GM03348 (cell line): ENCODE measurements at places on chromosomes 7 and 10.

DNA sequence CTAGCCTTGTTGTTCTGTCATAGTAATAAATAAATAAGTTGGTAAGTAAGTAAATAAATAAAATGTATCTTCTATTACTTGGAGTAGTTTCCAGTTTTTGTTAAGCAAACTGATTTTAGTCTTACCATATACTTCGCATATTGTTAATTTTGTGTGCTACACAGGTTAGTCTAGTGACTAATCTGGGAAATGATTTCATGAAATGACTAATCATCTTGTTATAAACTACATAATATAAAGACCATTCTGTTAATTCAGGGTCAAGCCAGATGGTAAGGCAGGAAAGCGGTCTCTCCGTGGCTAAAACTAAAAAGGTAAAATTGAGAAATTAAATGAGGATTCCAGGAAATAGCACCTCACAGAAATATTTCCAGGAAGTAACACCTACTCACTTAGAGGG, 58.5 kb upstream of the FOXP2 start:
- no peak for DNase-seq

DNA sequence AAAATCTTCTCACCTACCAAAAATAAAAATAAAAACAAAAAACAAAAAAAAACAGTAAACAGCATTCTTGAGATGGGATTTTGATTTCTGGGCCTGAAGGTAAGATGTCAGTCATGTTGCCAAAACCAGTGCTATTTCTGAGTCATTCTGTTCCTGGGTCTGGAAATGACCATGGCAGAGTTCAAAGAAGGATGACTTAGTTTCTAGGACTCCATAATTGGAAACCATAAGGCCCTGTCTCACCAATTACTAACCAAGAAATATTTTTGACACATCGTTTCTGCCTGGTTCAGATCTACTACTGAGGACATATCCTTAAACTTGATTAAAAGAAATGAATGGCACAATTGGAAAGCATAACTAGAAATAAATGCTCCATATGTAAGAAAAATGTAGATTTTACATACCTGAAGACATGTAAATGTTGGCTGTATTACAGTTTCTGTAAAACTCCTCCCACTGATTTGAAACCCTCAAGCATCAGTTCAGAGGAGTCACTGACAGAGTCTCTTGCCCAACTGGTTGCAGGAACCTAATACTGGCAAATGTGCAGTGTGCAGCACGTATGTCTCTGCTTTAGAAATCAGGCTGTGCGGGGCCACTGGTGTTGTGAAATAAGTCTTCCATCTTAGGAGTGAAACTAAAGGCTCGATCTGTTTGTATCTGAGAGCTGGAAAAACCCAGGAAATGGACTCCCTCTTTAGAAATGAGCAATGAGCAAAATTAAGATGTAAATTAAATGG, 84.8 kb upstream of the EGR2 start:
- no peak for DNase-seq

GRCh38 chr10:121854809-121855445, 72.9 kb downstream of the ATE1 start:
- DNase-seq = no peak

GRCh38 chr10:35336084-35336831, at the start of gene CCNY:
Gene CCNY (plus strand): TSS chr10:35336509. CDS start chr10:35337054, 545 bp downstream.
- DNase-seq = peak; percentile 94

GRCh38 chr7:111485701-111486380, 76.5 kb downstream of the IMMP2L start:
- no peak for DNase-seq

DNA sequence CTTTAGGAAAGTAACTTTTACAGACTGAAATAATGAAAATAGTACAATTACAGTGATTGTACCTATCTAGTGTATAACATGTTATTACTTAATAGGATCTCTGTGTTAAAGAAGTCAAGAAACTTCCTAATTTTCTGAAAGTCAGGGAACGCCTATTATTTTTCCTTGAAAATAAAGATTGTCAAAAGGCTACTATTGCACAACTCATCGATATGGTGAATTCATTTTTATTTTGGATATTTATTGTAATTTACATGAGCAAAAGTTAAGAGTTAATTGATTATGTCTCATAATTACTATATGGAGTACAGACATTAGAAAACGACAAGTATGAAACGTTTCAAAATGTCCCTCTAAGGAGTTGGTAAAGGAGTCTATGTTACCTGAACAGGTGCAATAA, 12.8 kb downstream of the MINDY3 start:
- no peak for DNase-seq

DNA sequence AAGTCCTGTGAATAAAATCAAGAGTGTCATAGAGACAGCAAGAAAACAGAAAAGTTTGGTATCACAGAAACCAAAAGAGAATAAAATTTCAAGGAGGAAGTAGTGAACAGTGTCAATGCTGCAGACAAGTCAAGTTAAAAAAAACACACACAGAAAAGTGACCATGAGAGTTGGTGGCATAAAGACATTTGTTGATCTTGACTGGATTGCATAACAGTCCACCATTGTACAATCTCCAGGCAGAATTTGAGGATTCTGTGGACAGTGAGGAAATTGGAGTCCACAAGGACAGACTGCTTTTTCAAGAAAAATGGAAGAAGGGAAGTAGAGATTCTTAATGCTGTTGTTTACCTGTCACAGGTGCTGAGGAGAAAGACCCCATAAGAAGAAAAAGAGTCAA, 412.5 kb downstream of the PLXDC2 start:
- no peak for DNase-seq

GRCh38 chr10:1696106-1696505, 41.2 kb downstream of the ADARB2 start:
- no peak for DNase-seq

DNA sequence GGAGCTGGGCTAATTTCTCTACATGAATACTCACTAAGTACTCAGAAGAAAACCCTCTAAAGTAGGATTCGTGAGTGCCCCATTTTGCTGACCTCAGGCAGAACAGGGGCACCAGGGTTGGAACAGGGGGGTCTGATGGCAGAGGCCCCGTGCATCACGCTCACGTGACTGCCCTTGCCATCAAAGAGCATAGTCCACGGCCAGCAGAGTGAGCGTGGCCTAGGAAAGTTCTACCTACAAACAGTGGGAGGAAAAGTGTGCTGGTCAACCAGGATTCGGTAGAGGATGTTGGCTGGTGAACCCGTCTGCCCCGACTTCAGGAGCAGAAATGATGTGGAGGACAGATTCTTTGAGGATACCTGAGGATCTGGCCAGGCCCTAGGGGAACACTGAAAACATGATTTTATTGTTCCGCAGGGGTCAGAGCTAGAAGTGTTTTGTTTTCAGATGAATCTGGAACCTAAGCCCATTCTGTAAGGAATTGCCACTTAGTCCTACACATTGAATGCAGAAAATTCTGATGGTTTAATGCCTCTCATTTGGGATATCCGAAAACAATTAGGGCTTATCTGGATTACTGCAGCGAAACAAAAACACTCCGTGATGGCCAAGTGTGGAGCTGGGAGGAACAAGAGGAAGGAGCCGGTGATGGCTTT, 138.8 kb upstream of the SHH start:
- DNase-seq = no peak

DNA sequence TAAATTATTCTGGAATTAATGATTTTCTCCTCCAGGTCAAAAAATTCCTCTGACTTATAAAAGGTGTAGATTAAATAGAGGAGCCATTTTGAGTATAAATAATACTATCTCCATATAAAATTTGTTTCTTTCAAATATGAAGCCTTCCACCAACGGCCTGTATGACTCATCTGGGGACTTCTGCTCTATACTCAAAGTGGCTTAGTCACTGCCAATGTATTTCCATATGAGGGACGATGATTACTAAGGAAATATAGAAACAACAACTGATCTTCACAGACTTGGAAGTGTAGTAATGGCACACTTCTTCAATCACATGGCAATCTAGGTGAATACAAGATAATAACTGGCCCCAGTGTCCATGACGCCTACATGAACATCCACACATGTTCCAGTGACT, 335.6 kb upstream of the HGF start:
- peak; percentile 10 for DNase-seq

- DNase-seq = no peak
Observed at GRCh38 chr7:4014346-4015050, 667.6 kb upstream of the FOXK1 start.

DNA sequence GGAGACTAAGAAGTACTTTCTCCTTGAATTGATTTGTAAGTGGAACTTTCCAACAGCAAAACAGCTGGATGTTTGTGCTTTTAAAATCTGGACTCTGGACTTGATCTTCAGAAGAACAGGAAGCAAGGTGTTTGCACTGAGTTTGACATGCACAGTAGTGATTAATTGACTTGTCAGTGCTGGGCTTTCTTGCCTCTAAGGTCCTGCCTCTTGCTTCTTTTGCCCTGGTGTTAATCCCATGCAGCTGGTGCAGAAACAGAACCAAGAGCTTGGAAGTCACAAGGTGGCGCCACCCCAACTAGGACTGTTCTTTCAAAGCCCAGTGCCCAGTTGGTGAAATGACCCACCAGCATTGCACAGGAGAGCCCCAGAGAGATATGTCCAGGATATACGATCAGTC, 66.8 kb upstream of the SEPHS1 start:
- no peak for DNase-seq

GRCh38 chr7:30980194-30980593, 16.4 kb downstream of the GHRHR start:
- no peak for DNase-seq

- no peak for DNase-seq
Observed at GRCh38 chr7:1767524-1767923, 97.4 kb downstream of the ELFN1 start.

GRCh38 chr10:69573056-69573806, at the start of gene NEUROG3:
Gene NEUROG3 (minus strand): TSS chr10:69573422. CDS start chr10:69573043, 379 bp downstream.
- no peak for DNase-seq

DNA sequence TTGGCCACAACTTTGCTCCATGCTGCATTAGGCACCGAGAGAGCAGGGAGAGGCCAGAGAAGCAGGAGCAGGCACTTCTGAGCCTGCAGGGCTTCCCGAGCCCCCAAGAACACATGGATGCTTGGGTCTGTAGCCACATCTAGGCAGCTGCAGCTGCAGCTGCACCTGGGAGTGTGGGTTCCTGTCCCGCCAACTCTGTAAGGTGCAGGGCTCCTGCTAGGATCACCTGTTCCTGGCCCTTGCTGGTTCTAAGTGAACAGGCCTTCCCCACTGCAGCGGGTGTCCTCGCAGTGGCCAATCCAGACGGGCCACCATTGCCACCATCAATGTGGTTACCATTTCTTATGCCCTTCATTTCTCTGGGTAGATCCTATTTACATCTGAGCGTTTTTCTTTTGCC, 330.3 kb downstream of the AUTS2 start:
- no peak for DNase-seq

- no peak for DNase-seq
Observed at GRCh38 chr7:52539414-52539813, 496.0 kb upstream of the POM121L12 start.

DNA sequence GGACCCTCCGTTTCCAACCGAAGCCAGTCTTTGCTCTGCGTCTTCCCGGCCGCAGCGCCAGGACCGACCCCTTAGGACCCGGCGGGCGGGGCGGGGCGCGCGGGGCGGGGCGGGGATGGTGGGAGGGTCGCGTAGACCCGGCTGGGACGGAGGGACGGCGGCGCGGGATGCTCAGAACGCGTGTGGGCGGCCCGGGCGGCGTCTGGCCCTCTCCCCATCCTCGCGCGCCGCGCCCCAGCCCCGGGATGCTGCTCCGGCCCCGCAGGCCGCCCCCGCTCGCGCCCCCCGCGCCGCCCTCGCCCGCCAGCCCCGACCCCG, at the start of gene UTF1:
Gene UTF1 (plus strand): TSS at position 174 of the 318 bp plus-strand sequence. CDS start 72 bp downstream, at position 246.
- DNase-seq = no peak

DNA sequence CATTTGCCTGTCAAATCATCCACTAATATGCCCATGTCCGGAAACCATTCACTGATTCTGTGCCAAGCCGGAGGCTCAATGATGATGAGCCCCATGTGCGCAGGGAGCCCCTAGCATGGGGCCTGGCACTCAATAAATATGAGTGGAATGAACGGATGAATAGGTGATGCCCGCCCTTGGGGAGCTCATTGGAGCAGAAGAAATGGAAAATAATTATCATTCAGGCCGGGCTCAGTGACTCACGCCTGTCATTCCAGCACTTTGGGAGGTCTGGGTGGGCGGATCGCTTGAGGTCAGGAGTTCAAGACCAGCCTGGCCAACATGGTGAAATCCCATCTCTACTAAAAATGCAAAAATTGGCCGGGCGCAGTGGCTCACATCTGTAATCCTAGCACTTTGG, 11.0 kb downstream of the RHBDD2 start:
- DNase-seq = peak; percentile 35

DNA sequence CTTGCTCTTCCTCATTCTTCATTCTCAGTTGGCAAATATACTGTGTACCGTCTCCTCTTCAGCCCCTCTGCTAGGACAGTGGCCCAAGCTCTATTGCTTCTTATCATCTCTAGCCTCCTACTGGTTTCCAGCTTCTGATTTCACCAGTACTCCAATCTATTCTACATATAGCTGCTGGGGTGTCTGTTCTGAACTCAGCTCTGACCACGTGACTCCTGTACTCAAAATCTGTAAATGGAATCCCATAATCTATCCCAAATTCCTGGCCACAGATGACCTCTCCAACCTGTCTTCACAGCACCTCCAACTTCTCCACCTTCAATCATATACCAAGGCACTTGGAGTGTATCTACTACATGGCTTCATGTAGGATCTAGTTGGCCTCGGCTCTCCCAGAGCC, 152.9 kb downstream of the NRCAM start:
- DNase-seq = no peak

- no peak for DNase-seq
Observed at GRCh38 chr7:47523401-47523800, 58.5 kb downstream of the TNS3 start.

- no peak for DNase-seq
Observed at GRCh38 chr10:70118196-70118595, 14.4 kb downstream of the AIFM2 start.

- peak; percentile 62 for DNase-seq
Observed at GRCh38 chr10:15227611-15228372, 59.3 kb upstream of the NMT2 start.

- no peak for DNase-seq
Observed at GRCh38 chr10:116059320-116059719, 213.7 kb downstream of the GFRA1 start.

DNA sequence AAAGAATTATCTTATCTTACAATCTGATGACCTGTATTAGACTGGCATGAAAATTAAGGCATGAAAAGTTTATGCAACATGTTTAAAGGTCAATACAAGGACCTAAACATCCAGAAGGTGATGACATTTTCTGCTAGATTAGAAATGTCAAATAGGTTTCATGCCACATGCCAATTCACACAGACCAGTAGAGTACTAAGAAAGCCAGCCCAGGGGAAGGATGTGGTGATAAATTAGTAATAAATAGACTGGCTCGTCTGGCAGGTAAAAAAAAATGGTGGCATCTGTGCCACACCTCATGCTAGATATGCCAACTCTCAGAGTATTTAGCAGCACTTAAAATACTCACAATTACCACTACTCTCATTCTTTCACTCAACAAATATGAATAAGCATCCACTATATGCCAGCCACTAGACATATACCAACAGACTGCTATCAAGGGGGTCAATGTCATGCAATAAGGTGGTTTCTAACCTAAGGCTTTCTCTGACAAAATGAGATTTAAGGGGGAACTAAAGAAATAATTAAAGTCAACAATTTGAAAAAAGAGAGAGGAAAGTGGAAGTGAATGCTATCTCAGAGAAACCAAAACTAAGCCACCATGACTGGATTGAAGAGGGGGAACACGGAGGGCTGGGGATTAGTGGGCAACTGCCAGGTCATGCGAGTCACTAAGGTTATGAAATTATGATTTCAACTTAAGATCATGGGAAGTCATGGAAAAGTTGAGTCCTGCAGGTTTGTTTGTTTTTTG, 83.5 kb downstream of the SGMS1 start:
- DNase-seq = no peak

- no peak for DNase-seq
Observed at GRCh38 chr10:133072720-133073390, 14.9 kb upstream of the ADGRA1 start.

- no peak for DNase-seq
Observed at GRCh38 chr7:106281585-106282318, 3.0 kb downstream of the NAMPT start.
